ENCODE measurements at places on chromosomes 4 and X. TPM values are rescaled to one million over a fixed set of nuclear protein-coding genes. Genes with fewer than 3 reads are reported as not detected.

- no peaks in the 10 kb centered on the region for H3K27me3 ChIP-seq
- DNase-seq = no peak
- H3K27ac ChIP-seq = no peak overlapping the region
- no peak overlapping the region for H3K4me3 ChIP-seq
Measured at GRCh38 chrX:24410514-24411189, 50.2 kb downstream of the SUPT20HL1 start.

DNA sequence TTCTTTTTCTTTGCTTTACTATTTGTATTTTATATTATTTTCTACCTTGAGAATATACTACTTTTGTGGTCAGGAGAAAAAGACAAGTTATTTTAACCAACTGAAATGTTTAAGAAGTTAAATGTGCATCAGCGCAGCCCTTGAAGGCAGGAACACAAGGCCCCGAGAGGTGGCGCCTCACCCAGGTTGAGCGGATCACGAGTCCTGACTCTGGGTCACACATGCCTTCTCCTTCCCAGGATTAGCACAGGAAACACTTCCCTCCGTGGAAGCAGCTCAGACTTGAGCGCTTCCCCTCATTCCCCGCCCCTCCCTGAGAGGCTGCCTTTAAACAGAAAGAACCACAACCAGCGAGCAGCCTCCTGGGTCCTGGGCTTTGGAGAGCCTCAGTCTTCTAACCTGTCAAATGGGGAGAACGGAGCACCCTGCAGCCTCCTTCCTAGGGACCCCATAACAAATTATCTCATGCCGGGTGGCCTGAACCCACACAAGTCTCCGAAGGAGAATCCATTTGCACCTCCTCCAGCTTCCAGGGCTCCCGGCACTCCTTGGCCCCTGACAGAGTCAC, 217.6 kb downstream of the AFAP1 start:
- H3K36me3 ChIP-seq = no peaks in the 10 kb centered on the region
- no peak for DNase-seq
- H3K27ac ChIP-seq = no peak overlapping the region
- no peaks in the 10 kb centered on the region for H3K27me3 ChIP-seq
- H3K4me3 ChIP-seq = no peak overlapping the region

GRCh38 chr4:27084685-27085361, 224.2 kb downstream of the STIM2 start:
- no peaks in the 10 kb centered on the region for H3K4me1 ChIP-seq
- H3K4me3 ChIP-seq = peak overlapping the region; percentile 15
- H3K27me3 ChIP-seq = peaks cover 7% of the 10 kb centered on the region
- no peak overlapping the region for H3K27ac ChIP-seq
- DNase-seq = no peak

DNA sequence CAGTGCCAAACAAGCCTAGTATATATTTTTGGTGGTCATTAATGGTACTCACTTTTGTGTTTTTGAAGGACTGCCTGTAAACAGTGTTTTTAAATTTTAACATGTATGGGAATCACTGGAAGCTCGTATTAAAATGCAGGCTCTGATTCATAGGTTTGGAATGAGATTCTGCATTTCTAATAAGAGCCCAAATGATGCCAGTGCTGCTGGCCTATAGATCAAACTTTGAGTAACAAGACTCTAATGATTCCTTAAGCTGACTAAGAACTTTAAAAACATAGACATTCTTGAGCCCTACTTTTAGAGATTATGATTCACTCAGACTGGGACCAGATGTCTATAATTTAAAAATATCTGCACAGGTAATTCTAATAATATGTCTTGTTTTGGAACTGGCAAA, 823.2 kb upstream of the LCORL start:
- no peaks in the 10 kb centered on the region for H3K36me3 ChIP-seq
- no peaks in the 10 kb centered on the region for H3K4me1 ChIP-seq
- DNase-seq = no peak
- no peaks in the 10 kb centered on the region for H3K27me3 ChIP-seq
- H3K27ac ChIP-seq = no peak overlapping the region
- no peak overlapping the region for H3K4me3 ChIP-seq

GRCh38 chrX:153238361-153238760, 59.3 kb downstream of the MAGEA1 start:
- no peak overlapping the region for H3K27ac ChIP-seq
- no peaks in the 10 kb centered on the region for H3K4me1 ChIP-seq
- no peaks in the 10 kb centered on the region for H3K36me3 ChIP-seq
- DNase-seq = no peak
- H3K4me3 ChIP-seq = no peak overlapping the region
- peaks cover 22% of the 10 kb centered on the region for H3K27me3 ChIP-seq

The TRO gene
- total RNA-seq = 2.4 TPM

GRCh38 chr4:25928379-25929297, 14.6 kb downstream of the SMIM20 start:
- no peak overlapping the region for H3K4me3 ChIP-seq
- no peaks in the 10 kb centered on the region for H3K4me1 ChIP-seq
- no peak for DNase-seq
- no peaks in the 10 kb centered on the region for H3K36me3 ChIP-seq

- no peak overlapping the region for H3K4me3 ChIP-seq
- H3K4me1 ChIP-seq = peaks cover 51% of the 10 kb centered on the region
- no peaks in the 10 kb centered on the region for H3K36me3 ChIP-seq
- H3K27me3 ChIP-seq = no peaks in the 10 kb centered on the region
Measured at GRCh38 chr4:183180096-183180495, 81.0 kb downstream of the WWC2 start.

The PABPC1L2B gene
- not detected for total RNA-seq

The TRMT10A gene
- 1.4 TPM for total RNA-seq

GRCh38 chr4:2478229-2478628, 9.3 kb downstream of the RNF4 start:
- no peak overlapping the region for H3K27ac ChIP-seq
- DNase-seq = no peak
- no peaks in the 10 kb centered on the region for H3K27me3 ChIP-seq
- no peaks in the 10 kb centered on the region for H3K36me3 ChIP-seq
- H3K4me1 ChIP-seq = peaks cover 4% of the 10 kb centered on the region

- H3K27ac ChIP-seq = no peak within 1 kb of the TSS
- H3K4me1 ChIP-seq = no peaks in the 10 kb centered on the region
- DNase-seq = no peak
- H3K27me3 ChIP-seq = peaks cover 7% of the 10 kb centered on the region
Measured at GRCh38 chr4:121764702-121765367, at the start of gene SMIM43. Gene SMIM43, minus strand, starts transcription at chr4:121765164. Its CDS starts 59 bp downstream, at chr4:121765105.

GRCh38 chr4:18012807-18013462, 8.6 kb downstream of the LCORL start:
- H3K4me1 ChIP-seq = no peaks in the 10 kb centered on the region
- H3K27ac ChIP-seq = no peak overlapping the region
- H3K27me3 ChIP-seq = no peaks in the 10 kb centered on the region
- H3K4me3 ChIP-seq = no peak overlapping the region
- H3K36me3 ChIP-seq = no peaks in the 10 kb centered on the region
- DNase-seq = no peak

The PRSS48 gene
- not detected for total RNA-seq

GRCh38 chr4:7070729-7071511, 3.1 kb upstream of the GRPEL1 start:
- no peaks in the 10 kb centered on the region for H3K27me3 ChIP-seq
- H3K27ac ChIP-seq = no peak overlapping the region
- peaks cover 10% of the 10 kb centered on the region for H3K4me1 ChIP-seq
- H3K4me3 ChIP-seq = no peak overlapping the region
- peak; percentile 67 for DNase-seq

DNA sequence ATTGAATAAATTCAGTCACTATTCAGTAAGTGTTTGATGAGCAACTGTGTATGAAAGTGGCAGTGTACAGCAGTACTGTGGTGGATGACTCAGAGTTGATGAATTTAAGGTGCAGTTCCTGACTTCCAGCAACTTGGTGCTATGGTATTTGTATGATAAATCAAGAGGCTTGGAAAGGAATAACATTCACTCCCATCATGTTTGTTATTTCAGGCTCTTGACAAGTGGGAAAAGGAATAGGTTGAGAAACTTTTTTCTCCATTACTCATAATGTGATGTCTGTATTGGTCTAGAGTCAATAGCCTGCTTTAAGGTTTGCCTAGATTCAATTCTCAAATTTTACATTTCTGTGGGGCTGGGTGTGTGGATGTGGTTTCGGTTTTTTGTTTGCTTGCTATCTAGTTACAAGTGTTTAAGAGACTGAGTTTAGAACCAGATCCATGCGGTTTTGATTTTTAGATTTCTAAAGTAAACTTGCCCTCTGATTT, 35.1 kb upstream of the CYP2U1 start:
- peak; percentile 69 for DNase-seq
- H3K27ac ChIP-seq = no peak overlapping the region
- no peaks in the 10 kb centered on the region for H3K4me1 ChIP-seq
- no peak overlapping the region for H3K4me3 ChIP-seq

The ADH7 gene
- total RNA-seq = not detected

The SPANXN3 gene
- total RNA-seq = not detected

The UGT2B11 gene
- total RNA-seq = not detected

- no peaks in the 10 kb centered on the region for H3K36me3 ChIP-seq
- no peak overlapping the region for H3K4me3 ChIP-seq
- no peaks in the 10 kb centered on the region for H3K27me3 ChIP-seq
- H3K27ac ChIP-seq = no peak overlapping the region
- no peak for DNase-seq
Measured at GRCh38 chrX:39125834-39126233, 324.6 kb downstream of the MID1IP1 start.

The HSFX1 gene
- total RNA-seq = 1.0 TPM

GRCh38 chr4:117010671-117011070, 74.7 kb downstream of the TRAM1L1 start:
- H3K36me3 ChIP-seq = no peaks in the 10 kb centered on the region
- DNase-seq = no peak
- H3K27me3 ChIP-seq = no peaks in the 10 kb centered on the region
- no peak overlapping the region for H3K4me3 ChIP-seq

The FOXO4 gene
- total RNA-seq = 2.9 TPM

DNA sequence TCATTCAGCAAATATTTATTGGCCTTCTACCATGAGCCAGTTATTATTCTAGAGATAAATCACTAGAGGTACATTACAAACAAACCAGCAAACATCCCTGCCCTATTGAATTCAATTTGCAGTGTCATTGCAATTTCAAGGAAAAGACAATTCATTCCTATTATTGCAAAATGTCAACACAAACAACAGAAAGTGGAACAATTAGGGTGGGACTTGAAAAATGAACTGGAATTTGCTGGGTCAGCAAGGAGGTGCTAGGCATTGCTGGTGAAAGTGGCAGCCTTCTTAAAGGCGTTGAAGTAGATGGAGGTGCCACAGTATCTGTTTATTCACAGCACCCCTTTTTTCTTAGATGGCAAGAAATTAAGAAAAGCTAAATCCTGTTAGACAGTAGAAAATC, 224.0 kb upstream of the BMP3 start:
- H3K4me1 ChIP-seq = no peaks in the 10 kb centered on the region
- H3K27ac ChIP-seq = no peak overlapping the region
- H3K36me3 ChIP-seq = no peaks in the 10 kb centered on the region

- H3K36me3 ChIP-seq = no peaks in the 10 kb centered on the region
- H3K27ac ChIP-seq = peak overlapping the region; percentile 18
- no peak overlapping the region for H3K4me3 ChIP-seq
- DNase-seq = no peak
Measured at GRCh38 chr4:73727685-73728084, 12.7 kb upstream of the CXCL8 start.

DNA sequence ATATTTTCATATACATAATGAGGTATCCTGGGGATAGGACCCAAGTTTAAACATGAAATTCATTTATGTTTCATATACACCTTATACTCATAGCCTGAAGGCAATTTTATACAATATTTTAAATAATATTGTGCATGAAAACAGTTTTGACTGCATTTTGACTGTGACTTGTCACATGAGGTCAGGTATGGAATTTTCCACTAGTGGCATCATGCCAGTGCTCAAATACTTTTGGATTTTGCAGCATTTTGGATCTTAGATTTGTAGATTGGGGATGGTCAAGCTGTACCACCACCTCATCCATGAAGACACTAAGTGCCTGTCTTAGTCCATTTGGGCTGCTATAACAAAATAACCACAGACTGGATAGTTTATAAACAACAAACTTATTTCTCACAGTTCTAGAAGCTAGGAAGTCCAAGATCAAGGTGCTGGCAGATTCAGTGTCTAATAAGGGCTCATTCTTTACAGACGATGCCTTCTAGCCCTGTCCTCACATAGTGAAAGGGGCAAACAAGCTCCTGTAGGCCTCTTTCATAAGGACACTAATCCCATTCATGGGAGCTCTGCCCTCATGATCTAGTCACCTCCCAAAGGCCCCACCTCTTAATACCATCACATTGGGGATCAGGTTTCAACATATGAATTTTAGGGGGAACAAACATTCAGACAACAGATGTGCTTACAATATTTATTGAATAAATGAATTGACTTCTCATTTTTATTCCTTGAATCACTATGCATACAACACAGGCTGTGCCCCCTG, 9.4 kb downstream of the NUDT6 start:
- H3K4me3 ChIP-seq = no peak overlapping the region
- DNase-seq = no peak
- peaks cover 8% of the 10 kb centered on the region for H3K36me3 ChIP-seq
- peaks cover 12% of the 10 kb centered on the region for H3K4me1 ChIP-seq
- no peaks in the 10 kb centered on the region for H3K27me3 ChIP-seq
- peak overlapping the region; percentile 54 for H3K27ac ChIP-seq
